CD4-positive, alpha-beta T cell treated with Interleukin-1 beta for 1 hour (primary cell): ENCODE measurements at places on chromosomes 16 and 17.

DNA sequence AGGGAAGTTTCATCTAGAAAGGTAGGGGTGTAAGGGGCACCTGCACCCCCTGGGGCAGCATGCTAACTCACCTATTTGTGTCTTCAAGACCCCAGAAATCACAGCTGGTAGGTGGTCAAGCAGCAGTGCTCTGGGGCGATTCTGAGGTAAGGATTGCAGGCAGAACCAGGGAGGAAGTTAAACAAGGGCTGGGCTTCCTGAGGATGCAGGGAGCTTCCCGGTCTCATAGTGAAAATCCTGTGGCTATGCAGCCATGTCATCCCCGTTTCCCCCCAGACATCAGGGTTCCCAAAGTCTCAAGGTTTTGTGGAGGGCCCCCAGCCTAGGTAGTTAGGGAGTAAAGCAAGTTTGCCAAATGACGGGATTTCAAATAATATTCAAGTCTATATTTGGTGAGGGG, 78.5 kb downstream of the C16orf78 start:
- DNase-seq = no peak

DNA sequence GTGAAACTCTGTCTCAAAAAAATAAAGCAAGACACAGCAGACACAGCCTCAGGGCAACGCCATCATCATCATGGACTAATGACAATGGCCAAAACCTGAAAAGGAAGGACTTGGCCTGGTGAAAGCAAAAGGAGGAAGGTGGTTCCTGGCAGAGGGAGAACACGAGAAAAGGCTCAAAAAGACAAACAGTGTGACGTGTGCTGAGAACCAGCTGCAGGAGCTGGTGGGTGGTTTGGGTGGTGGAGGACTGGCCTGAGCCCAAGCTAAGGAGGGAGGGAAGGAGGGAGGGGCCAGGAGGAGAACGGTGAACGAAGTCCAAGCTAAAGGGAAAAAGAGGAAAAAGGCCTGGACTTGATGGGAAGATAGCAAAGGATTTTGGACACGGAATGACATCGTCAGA, 85.1 kb downstream of the SLC39A11 start:
- no peak for DNase-seq

- no peak for DNase-seq
Observed at GRCh38 chr16:65717846-65718245, 596.0 kb upstream of the CDH11 start.

DNA sequence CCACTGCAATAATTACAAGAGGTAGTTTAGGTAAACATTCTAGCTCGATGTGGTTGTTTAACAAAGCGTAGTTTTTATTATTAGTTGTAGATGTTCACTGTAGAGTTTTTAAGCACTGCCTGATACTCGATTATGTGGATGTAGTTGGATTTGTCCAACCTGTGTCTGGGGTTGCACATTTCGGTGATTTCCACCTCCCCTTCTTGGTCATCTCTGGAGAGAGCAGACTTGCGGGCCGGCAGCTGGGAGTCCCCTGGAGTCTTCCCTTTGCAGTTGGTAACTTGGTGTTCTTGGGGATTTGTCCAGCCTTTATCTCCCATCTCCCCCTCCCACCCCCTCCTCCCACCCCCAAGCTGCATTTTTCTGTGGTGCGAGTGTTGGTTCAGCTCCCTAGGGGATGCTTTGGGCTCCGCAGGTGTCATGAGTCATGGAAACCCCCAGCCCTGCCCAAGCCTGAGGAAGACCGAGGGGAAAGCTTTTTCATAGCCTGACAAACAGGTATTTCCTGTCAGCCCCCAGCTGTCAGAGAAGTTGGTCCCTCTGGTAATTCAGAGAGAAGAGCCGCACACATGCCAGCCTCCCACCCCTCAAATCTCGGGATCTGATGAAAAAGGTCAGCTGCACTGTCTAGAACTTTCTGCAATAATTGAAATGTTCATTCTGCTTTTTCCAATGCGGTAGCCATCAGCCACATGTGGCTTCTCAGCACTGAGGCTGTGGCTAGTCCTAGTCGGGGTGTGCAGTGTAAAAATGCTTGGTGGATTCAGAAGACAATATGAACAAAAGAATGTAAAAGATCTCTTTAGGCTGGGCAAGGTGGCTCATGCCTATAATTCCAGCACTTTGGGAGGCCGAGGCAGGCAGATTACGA, 50.3 kb downstream of the KSR1 start:
- no peak for DNase-seq

GRCh38 chr17:64497565-64498035, 746 bp upstream of the POLG2 start:
- DNase-seq = no peak

- no peak for DNase-seq
Observed at GRCh38 chr17:34622862-34623623, 43.7 kb downstream of the TMEM132E start.

GRCh38 chr16:55149622-55150021, 174.4 kb upstream of the IRX6 start:
- no peak for DNase-seq

DNA sequence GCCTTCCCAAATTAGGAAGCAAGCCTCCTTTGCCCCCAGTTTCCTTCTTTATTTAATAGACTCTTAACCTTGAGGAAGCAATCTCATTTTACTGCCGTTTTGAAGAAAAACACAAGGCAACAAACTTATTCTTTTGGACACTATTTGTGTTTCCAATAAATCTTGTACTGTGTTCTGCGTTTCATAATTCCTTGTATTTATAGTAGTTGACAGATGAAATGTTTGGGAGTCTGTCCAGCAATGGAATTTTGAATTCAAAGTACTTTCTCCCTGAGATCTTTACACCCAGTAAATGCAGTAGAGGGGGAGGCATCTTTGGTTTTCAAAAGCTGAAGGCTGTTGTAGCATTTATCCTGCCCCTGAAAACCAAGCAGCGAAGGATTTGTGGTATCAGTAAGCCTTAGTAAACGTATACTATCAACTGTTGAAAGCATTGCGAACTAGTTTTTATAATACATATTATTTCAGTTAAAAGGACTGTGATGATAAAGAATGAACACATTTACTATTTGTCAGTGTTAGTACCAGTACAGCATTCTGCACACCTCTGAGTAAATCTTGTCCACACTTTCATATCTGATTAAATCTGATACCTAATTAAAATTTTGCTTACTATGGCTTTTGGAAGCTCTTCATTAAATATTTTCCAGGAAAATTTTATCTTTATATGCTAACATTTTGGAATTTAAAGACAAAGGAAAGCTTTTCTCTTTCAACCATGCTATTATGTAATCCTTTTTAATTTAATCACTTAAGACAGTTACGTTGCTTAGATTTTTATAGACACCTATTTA, 83.1 kb downstream of the TNRC6C start:
- no peak for DNase-seq

DNA sequence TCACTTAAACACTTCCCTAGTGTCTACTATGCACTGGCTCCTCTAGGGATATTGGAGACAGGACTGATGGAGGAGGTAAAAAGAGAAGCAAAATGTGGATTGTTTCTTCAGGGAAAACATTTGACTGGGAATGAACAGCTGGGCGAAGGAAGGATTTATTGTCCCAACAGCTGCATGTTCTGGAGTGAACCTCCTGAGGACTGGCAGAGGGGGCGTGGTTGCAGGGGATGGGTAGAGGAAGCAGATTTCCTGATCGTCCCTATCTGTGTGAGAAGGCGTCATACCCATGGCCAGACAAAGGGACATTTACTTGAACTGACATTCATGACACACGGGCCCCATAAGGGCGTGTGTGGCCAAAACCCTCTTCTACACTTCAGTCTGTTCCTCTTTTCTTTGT, 321.5 kb downstream of the MAP2K4 start:
- DNase-seq = no peak

- no peak for DNase-seq
Observed at GRCh38 chr16:84150926-84151325, 5.8 kb downstream of the DNAAF1 start.

DNA sequence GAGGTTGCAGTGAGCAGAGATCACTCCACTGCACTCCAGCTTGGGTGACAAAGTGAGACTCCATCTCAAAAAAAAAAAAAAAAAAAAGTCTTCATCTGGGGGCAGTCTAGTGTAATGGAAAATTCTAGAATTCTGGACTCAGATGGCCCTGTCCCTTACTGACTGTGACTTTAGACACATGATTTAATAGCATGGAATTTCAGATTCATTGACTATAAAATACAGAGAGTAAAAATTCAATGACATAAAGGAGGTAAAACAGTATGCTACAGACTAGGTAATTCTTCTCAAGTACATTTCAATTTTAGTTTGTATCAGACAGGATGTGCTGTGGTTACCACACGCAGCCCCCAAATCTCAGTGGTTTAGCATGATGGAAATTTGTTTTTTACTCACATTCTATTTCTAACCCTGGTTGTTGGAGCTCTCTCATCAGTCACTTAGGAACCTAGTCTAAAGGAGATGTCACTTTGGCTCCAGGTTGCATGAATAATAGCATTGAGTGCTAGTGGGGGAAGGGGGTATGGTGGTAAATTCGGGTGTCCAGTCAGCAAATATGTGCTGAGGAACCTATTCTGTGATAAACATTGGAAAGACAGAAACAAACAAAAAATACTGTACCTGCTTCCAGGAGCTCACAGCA, 444.0 kb downstream of the XYLT1 start:
- peak; percentile 18 for DNase-seq

DNA sequence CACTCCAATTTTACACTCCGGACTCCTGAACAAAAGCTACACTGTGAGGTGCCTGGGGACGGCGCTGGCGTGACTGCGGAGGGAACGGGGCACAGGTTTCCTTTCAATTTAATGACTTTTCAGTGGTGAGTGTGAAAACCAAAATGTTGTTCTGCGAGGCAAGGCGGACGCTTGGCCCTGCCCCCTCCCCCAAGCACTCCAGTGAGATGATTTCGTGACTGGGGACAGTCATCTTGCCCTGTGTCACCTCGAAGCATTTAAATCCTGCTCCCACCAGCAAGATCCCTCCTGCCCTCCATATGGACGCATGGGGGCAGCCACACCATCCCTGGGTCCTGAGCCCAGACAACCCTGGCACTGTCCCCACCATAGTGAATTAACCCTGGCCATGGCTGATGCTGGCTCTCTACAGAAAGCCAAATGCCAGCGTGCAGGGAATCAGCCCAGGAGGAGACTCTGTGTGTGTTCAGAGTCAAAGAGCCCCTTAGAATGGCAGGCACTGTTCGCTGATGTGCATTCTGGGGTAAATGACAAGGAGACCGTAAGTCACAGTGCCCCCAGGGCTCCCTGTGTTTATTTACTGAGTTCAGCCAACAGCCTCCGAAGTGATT, 41.0 kb downstream of the C16orf95 start:
- DNase-seq = no peak

GRCh38 chr17:73304438-73304837, 7.4 kb downstream of the CDC42EP4 start:
- DNase-seq = no peak

GRCh38 chr16:50881331-50881830, 139.5 kb downstream of the CYLD start:
- DNase-seq = no peak

DNA sequence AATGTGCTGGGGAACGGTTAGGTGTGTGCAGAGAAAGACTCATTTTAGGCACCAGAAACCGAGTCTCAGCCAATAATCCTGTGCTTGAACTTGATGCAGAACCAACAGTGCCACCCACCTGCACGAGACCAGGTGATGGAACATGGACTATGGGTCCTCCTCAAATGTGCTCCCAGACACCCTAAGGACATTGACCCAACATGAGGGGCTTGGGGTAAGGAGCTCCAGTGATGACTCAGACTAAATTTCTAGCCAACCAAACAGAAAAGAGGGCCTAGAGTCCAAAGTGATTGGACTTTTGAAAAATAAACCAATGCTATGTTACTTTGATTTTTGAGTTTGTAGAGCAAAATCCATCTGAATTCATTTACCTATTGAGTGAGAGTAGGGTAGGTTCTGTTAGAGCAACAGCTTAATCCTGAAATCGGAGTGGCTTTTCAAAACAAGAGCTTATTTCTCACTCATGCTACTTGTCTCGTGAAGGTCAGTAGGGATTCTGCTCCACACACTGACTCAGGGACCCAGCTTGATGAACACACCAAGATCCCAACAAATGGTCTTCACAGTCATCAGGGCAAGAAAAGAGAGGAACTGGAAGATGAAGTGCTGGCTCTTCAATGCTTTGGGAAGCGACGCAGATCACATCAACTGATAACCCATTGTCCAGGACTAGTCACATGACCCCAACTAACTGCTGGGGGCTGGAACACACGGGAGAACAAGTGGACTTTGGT, 21.8 kb downstream of the FAM20A start:
- DNase-seq = no peak

DNA sequence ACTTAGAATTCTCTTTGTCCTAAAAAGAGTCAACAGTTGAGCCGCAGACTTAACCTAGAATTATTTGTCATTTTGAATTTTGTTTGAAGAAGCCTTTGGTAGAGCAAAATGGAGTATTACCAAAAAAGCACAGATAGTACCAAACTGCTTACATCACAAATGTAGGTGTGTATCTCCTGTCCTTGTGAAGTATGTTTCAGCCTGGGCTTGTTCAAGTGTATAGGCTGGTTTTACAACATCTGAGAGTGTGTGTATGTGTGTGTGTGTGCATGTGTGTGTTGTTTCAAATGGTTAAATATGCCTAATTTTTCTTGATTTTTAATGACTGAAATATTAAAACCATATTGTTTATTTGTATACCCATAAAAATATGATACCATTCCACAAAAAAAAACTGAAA, 188.7 kb upstream of the AXIN2 start:
- no peak for DNase-seq

GRCh38 chr17:60229188-60229802, 79.5 kb downstream of the CA4 start:
- DNase-seq = no peak

DNA sequence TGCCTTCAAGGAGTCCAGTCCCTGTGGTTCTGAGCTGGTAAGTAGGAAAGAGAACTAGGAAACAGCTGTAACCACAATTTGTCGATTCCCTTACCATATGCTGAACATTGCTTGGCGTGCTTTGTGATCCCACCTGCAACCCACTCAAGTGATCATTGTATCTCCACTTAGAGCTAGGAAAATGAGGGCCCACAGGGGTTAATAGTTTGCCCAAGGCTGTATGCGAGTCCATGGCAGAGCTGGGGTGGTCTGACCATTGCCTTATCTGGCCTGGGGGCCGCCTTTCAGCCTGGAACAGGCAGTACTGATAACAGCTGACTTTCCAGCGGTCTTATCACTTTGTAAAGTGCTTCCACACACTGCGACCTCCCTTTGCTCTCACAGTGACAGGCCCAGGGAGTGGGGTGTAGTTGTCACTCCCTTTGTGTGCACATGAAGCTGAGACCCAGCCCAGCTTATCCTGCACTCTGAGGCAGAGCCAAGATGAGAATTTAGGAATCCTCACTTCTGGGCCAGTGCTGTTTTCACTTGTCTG, 9.8 kb downstream of the MYL4 start:
- DNase-seq = no peak

- no peak for DNase-seq
Observed at GRCh38 chr16:1477033-1477432, 2.2 kb upstream of the CLCN7 start.
